ENCODE measurements at places on chromosomes 1 and 21.

- DNase-seq, result no peak
Measured at GRCh38 chr1:10575616-10576015, 100.9 kb downstream of the PEX14 start.

DNA sequence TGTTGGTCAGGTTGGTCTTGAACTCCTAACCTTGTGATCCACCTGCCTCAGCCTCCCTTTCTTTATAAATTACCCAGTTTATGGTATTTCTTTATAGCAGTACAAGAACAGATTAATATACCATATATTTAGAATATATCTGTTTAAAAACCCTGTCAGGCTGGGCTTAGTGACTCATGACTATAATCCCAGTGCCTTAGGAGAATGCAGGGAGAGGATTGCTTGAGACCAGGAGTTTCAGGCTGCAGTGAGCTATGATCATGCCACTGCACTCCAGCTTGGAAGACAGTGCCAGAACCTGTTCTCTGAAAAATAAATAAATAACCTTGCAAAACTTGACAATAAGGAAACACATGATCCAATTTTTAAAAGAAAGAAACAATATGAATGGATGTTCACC lies 43.9 kb downstream of the ZNF684 start:
- no peak for DNase-seq

DNA sequence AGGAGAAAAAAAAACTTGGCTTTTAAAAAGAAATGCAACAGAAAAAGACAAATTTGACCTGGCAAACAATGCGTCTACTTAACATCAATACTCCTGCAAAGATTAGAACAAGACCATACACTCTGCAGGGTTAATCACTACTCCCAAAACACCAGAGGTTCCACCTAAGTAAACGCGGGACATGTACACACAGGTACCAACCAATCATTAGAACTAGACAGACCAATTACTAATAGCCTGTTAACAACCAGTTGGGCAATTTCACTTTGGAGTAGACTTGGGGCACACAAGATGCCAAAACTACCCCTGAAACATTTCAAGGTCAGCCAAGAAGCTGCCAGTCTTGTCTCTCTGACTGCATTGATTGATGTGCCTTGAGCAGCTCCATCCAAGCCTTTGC lies 125.8 kb downstream of the RRAGC start:
- DNase-seq, result no peak

DNA sequence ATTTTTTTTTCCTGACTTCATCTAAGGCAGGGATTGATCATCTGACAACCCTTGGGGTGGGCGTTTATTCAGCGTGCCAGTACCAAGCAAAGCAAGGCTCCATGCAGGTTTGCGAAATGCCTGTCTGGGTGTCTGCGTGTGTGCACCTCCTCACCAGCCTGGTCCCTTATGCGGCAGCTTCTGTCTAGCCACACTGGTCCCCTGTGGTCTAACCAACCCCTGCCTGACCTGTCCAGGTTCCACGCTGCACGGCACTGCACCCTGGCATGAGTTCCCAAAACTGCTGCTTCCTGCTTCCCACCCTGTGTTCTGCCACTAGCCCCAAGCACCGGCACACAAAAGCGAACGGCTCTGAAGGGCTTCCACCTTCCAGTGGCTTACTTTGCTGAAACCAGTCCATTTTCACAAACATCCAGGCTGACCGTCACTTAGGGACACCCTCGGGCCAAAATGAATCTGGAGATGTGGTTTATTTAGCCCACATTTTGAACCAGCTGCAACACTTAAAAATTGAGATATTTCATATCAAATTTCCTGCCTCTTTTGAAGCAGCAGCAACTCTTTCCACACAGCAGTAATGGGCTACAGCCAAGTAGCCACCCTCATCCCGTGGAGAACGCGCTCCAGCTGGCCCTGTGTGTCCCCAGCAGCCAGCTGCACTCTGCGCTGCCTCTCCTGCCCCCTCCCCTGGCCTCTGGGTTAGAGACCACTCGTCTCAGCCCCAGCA lies 55.7 kb downstream of the HLCS start:
- peak; percentile 56 for DNase-seq

GRCh38 chr1:81209461-81209860 lies 591.3 kb upstream of the ADGRL2 start:
- no peak for DNase-seq

DNA sequence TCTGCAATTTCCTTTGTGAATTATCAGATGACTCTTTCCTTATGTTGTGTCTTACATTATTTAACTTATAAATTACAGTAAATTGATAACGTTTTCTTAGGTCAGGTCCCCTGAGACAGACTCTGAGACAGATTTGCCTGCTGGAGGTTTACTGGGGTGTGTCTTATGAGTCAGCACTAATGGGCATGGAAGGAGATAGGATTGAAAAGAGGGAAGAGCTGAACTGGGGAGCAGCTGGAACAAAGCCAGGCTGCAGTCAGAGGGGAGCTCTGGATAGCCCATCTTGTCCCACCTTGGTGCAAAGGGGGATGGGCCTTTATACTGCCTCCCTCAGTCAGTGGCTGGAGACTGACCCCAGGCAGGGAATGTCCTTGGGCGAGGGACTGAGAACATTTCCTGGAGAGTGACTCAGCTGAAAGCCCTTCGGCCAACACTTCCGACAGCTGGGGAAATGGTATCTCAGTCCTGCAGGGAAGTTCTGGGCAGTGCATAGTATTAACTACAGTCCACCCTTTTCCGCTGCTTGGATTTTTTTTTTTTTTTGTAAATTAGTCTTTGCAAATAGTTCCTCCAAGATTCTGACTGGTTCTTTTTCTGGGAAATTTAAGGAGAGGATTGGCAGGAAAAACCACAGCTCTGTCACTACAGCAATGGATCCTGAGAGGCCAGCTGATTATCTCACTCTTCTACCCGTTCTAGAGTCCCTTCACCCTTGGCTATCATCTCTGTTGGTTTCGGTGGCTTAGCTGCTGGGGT lies 39.1 kb upstream of the CDC42BPA start:
- DNase-seq, result peak; percentile 76

- DNase-seq, result peak; percentile 27
Measured at GRCh38 chr1:225825607-225826007, 15.7 kb downstream of the EPHX1 start.

- DNase-seq, result no peak
Measured at GRCh38 chr1:226846786-226847185, 23.6 kb upstream of the PSEN2 start.

DNA sequence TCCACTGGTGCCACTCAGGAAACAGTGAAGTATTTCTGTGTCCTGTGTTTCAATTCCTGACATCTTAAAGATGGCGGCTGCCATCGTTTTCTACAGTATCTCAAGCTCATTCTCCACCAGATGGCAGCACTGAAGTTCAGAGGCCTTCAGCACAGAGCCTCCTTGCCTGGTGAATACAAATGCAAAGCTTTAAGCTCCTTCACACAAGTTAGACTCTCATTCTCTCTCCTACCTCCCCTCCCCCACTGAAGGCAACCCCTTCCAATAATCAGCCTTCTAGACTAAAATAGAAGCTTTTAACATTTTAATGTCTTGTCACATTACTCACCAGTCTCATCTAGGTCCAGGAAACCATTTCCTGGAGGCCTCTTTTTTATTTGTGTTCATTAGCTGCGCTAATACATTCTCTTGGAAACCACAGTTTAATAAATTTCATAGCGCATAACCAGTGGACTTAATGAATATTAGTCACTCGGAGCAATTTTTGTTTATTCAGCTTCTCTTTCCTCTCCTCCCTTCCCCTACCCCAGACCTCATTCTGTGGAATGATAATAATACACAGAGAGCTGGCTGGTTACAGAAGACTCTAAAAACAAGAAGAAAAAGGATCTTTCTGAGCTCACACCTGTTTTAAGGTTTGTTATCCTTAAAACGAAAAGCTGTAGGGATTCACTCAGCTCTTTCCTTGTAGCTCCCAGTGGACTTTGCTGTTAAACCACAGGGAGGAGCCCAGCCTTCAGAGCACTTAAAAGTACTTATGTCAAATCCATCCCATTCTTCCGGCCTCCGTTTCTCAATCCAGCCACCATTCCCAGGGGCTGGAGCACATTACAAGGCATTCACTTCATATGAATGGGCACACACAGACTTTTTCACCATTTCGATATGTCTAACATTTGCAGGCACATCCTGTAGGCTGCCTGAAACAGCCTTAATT lies 384.9 kb downstream of the HLX start:
- DNase-seq, result peak; percentile 44

DNA sequence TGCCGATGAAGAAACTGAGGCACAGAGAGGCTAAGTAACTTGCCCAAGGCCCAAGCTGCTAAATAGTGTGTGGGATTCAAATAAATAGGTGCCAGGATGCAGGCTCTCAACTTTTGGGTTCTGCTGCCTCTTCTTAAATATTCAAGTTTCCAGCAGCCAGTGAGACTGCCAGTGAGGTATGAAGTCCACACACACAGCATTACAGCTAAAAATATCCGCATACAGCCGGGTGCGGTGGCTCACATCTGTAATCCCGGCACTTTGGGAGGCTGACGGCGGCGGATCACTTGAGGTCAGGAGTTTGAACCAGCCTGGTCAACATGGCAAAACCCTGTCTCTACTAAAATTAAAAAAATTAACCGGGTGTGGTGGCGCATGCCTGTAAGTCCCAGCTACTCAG lies 78.4 kb upstream of the DIRAS3 start:
- DNase-seq, result no peak

- DNase-seq, result peak; percentile 15
Measured at GRCh38 chr1:3011127-3011526, 10.1 kb upstream of the ACTRT2 start.

DNA sequence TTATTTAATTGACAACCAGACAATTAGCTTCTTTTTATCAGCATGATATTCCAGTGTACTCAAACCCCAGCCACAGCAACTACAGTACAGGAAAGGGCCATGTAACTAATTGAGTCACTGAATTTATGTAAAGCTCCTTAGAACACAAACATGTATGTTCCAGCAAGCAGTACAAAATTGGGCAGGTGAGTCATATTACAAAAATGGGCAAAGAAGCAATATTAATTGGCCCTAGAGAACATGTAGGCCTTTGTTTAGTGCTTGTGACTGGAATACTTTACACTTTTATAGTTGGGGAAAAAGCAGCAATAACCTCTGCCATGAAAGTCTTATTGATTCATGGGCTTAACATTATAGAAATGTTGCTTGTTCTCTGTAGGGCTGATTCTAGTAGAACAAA lies 31.8 kb downstream of the CLEC20A start:
- DNase-seq, result no peak

DNA sequence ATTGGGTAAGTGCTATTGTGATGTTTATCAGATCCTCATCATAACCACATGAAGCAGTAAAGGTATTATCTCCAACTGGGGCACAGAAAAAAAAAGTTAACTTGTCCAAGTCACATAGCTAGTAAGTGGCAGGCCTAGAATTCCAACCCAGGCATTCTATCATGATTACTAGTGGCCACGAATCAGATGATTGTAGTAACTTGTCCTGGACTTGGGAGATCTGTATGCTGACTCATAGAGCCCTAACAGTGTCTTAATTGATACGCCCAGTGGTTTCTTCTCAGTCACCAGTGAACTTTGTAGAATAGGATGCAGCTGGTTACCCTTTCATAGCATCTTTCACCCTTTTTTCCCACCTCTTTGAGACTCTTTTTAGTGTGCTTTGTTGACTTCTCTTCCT lies 91.1 kb upstream of the UBE2U start:
- DNase-seq, result no peak

- no peak for DNase-seq
Measured at GRCh38 chr21:33063907-33064622, 5.9 kb upstream of the OLIG1 start.

DNA sequence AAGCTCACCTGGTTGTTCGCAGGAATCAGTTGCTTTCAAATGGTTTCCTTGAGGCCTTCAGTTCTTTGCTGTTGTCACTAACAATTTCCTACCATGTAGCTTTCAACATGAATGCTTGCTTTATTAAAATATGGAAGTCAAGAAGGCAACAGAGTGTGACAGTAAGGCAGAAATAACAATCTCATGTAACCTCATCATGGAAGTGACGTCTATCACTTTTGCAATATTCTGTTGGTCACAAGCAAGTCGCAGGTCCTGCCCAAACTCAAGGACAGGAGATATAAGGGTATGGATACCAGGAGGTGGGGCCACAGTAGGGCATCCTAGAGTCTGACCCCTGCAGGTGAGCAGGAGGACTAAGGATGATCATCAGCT lies 296.8 kb upstream of the ZP4 start:
- no peak for DNase-seq

GRCh38 chr1:176989754-176990153 lies 174.8 kb downstream of the ASTN1 start:
- DNase-seq, result no peak
